Activated CD8-positive, alpha-beta T cell treated with anti-CD3 and anti-CD28 coated beads, Interleukin-2, amount 10 ng/mL, durations not matched to agents 7 days and 5 days (primary cell): ENCODE measurements at places on chromosomes 6 and 20.

- no peak for DNase-seq
These were observed 83.0 kb downstream of the CD164 start for GRCh38 chr6:109299265-109299607.

- no peak for DNase-seq
These were observed 11.4 kb downstream of the HLA-E start for GRCh38 chr6:30500421-30501355.

- no peak for DNase-seq
These were observed 102.9 kb downstream of the OR2B2 start for GRCh38 chr6:27809067-27809938.

- DNase-seq = no peak
These were observed 77.2 kb downstream of the UTRN start for GRCh38 chr6:144362042-144363018.

DNA sequence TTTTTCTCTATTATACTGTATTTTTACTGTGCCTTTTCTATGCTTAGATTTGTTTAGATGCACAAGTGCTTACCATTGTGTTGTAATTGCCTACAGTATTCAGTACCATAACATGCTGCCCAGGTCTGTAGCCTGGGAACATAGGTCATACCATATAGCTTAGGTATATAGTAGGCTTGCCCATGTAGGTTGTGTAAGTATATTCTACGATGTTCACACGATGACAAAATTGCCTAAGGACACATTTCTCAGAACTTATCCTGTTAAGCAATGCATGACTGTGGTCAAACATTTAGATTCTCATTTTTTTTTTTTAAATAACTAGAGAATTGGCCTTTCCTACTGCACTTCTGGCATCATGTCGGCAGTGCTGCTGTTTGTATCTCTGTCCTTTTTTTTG, 253.7 kb upstream of the SUPT3H start:
- no peak for DNase-seq

DNA sequence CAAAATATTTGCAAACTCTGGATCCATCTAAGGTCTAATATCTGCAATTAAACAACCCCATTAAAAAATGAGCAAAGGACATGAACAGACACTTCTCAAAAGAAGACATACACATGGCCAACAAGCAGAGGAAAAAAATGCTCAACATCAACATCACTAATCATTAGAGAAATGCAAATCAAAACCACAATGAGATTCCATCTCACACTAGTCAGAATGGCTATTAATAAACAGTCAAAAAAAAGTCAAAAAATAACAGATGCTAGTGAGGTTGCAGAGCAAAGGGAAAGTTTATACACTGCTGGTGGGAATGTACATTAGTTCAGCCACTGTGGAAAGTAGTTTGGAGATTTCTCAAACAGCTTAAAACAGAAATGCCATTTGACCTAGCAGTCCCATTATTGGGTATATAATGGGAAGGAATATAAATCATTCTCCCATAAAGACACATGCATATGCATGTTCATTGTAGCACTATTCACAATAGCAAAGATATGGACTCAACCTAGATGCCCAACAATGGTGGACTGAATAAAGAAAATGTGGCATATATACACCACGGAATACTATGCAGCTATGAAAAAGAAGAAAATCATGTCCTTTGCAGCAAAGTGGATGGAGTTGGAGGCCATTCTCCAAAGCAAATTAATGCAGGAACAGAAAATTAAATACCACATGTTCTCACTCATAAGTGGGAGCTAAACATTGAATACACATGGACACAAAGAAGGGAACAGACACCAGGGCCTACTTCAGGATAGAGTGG, 9.1 kb downstream of the ZNFX1 start:
- no peak for DNase-seq

DNA sequence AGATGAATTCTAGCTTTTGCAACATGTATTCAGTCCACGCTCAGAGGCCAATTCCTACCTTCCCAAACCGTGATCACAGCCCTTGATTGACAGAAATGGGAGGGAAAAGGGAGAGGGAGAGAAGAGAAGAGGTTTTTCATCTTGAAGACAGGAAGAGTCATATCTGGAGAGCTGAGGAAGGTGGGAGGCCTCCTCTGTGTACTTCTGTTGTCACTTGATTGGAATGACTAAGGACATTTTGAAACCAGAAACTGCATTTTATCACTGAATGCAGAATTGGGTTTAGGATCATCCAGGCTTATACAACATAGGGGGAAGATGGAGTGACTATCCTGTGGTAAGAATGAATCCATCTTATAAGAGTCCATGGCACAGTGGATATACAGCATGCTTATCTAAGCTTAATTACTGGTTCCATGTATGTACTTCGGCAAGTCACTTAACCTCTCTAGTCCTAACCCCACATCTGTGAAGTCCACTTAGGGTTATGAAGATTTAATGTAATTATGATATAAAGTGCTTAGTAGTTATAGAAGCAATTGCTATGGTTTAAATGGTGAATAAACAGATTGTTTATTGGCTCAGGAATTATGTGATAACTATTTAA, 144.0 kb downstream of the BCKDHB start:
- DNase-seq = no peak

DNA sequence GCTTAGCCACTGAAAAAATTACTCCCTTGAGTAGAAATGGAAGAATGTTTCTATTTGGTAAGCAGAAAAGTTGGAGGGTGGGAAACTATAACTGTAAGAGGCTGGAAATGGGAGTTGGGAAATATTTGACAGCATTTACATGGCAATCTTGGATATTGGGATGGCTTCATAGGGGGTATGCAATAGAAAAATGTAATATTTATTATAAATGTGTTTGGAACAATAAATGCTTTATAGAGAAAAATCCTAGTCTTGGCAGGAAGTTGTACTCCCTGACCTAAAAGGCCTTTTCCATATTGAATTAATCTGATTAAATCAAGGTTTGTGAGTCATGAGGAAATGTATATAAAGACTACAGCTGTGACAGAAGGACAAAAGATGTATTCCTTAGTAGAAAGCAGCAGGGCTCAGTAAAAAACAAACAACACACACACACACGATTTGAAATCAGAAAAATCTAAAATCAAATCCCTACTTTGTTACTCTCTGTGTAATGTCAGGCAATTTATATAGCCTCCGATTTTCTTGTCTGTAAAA, 272.3 kb downstream of the CD109 start:
- DNase-seq = no peak

DNA sequence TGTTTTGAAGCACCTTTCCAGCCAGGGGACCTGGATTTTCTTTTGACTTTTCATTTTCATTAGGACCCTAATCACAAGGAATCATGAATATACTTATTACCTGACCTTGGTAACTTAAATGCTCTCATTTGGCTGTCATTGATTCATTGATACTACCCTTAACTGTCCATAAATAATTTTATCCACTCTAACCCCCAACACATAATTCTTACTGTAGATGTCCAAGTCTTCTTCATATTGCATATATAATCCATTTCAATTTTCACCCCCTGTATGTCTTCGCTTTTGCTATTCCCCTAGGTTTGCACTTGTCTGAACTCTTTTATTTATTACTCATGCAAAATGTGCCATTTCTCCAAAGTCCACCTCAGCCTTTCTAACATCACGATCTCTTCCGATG, 602.9 kb downstream of the MMUT start:
- no peak for DNase-seq

DNA sequence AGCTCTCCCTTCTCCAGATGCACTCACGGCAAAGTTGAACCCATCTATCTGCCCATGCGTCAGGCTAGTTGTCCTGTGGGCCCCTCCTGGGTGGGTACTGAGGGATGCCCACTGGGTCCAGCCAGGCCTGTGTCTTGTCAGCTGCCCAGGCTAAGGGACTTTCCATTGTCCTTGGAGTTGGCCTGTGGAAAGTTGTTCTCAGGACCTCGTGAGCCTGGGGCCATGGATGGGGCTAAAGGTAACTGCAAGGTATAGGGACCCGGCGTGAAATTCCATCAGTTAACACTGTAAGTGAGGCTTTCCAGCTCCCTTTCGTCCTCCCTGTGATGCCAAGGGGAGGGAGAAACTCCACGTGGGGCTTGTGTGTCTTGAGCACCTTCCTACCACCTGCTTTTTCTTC, 126.5 kb downstream of the CEBPB start:
- no peak for DNase-seq

DNA sequence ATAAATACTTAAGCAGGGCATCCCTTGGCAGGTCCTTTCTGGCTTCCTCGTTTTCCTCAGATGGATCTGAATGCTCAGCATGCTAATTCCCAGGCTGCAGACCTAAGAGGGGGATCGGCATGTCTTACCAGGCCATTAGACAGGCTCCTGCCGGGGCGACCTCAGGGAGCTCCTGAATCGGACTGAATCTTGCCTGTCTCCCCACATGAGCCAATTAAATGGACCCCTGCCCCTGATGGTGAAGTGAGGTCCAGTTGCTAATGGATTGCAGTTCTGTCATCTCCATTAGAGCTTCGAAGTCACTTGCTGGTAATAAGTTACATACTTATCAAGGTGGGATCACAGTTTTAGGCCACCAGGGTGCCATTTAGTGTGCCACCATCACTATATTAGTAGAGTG, 51.4 kb downstream of the NOL4L start:
- DNase-seq = no peak

DNA sequence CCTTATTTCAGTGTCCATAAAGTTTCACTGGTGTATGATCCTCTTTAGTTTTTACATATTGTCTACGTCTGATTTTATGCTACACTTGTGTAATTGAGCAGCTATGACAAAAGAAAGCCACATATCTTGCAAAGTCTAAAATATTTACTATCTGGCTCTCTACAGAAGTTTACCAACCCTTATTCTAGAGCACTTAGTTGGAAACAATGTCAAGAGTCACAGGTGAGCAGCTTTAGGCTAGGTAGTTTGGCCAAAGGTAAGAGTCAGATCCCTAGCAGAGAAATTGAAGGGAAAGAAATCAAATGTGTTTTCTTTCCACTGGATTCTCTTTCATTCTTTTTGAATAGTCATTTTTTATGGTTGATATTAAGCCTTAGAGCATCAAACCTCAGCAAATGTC, 34.7 kb upstream of the STXBP5 start:
- DNase-seq = no peak

- no peak for DNase-seq
These were observed 6.4 kb downstream of the SERAC1 start for GRCh38 chr6:158161566-158162254.
